ENCODE measurements at places on chromosomes 3 and 15.

DNA sequence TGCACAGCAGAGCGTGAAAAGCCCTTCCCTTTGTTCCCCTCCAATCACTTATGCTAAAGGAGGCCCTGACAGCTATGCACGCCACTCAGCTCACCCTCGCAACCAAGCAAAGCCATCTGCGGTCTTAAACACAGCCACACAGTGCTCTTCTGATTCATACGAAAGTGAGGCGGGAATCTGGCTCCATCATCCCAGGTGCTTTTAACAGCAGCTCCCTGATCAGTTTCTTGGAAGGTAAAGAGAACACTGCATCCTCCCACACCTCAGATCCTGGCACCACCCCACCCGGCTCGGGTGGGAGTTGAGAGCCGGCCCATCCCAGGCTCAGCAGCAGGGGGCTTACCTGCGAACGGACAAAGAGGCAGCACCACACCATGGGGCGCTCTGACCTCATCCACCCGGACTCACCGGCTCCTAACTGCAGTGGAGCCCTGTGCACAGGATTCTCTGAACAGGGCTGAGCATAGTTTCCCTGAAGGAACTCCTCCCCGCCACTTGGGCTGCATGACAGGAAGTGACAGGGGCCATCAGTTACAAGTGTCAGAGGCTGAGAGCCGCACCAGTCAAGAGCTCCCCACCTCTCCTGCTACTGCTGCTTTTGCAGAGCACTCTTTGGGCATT, 114.3 kb upstream of the ARHGEF3 start:
- peak; percentile 49 for DNase-seq

- no peak for DNase-seq
These were observed 151.4 kb downstream of the ATP10A start for GRCh38 chr15:25711691-25712090.

GRCh38 chr15:47803767-47804166, 86.5 kb downstream of the SEMA6D start:
- DNase-seq, result no peak

DNA sequence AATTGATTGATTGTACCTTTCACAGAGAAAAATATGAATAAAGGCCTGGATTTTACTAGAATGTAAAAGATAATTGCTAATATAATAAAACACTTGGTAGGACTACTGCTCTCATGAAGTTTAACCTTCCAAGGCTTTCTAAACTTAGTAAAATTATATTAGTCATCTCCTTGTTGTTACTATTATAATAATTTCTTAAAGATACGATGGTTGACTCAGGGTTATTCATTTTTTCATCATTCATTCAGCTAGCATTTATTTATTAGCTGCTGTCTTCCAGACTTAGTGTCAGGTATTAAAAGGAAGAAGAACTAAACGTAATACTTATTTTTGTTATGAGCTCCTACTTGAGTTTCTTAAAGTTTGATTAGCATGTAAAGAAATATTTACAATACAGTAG, 771.6 kb upstream of the NR2F2 start:
- DNase-seq, result no peak

GRCh38 chr15:75347222-75348033, 589 bp downstream of the NEIL1 start:
- DNase-seq, result peak; percentile 80

DNA sequence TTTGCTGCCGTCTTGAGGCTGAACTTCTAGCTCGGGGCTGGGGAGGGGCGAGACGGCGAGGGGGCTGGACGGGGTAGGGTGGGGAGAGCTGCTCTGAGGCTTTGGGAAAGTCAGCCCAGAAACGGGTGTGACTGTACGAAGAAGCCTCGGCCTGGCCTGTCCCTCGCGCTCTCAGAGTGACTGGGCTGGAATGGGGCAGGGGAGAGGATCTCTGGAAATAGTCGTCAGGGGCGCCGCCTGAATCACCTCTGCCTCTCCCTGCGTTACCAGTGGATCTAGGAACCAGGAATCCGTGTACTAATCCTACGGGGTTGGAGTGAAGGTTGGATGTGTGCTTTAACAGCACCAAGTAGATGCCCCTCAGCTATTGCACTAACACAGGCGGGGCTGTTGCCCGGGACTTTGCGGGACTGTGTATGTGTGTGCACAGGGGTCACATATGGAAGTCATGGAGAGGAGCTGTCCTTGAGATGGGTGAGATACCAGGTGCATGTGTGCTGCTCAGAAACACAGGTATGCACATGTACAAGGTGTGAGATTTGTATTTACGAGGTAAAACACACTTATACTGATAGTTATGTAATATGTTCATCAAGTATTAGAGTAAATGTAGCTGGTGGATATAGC, 591 bp downstream of the FOXL2NB start:
- DNase-seq, result no peak

DNA sequence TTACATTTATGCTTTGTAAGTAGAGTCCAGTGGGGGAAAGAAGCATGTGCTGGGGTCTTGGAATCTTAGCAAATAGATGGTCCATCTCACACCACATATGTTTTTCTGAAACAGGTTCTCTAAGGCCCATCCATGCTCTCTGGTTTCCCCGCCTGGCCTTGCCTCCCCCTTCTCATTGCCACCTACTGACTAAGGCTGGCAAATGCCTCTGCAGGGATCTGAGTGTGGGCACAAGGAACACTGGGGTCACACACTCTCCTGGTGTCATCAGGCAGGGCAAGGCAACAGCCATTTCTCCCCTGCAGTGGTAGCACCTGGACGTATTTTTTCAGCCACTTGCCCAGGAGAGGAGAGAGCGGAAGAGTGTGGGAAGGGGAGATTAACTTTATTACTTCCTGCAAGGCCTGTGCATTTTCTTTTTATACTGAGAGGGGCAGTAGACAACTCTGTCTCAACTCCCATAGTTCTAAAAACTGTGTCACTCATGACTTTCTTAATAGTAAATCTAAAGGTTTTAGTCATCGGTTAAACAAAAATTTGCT, 804.2 kb upstream of the NECTIN3 start:
- no peak for DNase-seq

- DNase-seq, result no peak
These were observed 871.2 kb downstream of the TUSC7 start for GRCh38 chr3:117580806-117581205.

GRCh38 chr3:39097716-39098472, 9.5 kb downstream of the GORASP1 start:
- no peak for DNase-seq

DNA sequence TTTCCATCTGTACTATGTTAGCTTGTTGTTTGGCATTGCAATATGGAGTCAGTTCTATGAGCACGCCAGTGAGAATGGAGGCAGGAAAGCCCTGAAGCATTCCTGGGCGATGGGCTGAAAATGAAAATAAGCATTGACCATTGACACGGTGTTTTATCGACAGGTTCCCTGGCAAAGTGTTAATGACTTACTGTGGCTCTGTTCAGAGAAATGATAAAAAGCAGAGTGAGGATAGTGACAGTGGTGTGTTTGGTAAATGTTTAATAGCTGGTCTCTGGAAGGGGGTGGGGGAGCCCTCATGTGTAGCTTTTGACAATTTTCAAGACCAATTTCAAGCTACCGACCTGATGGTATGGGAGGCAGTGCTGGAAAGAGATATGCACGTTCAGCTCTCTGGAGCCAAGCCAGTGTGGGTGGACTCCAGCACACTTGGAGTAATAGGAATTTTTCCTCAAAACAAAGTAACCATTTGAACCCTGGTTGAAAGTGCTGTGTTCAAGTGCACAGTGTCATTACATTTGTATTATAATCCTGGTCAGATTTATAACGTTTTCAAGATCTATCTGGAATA, 341.7 kb upstream of the ROBO2 start:
- DNase-seq, result no peak

- no peak for DNase-seq
These were observed 29.9 kb upstream of the GHSR start for GRCh38 chr3:172478116-172478515.

DNA sequence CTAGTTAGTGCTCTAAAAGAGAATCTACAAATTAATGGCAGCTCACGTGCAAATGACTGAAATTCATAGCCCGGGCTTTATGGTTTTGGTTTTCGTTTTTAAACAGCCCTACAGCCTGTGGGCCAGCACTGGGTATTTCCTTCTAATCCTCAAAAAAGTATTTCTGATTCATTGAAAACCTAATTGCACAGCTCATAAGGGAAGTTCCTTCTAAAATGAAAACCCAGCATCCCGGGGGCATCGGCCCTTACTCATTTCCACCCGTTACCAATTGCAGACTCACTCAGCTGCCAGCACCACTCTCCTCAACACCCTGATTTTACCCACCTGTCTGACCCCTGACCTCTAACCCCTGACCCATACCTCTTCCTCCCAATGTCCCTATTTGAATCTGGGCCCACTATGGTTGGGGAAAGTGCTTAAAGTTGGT, 59.5 kb upstream of the ZNF148 start:
- DNase-seq, result peak; percentile 28

DNA sequence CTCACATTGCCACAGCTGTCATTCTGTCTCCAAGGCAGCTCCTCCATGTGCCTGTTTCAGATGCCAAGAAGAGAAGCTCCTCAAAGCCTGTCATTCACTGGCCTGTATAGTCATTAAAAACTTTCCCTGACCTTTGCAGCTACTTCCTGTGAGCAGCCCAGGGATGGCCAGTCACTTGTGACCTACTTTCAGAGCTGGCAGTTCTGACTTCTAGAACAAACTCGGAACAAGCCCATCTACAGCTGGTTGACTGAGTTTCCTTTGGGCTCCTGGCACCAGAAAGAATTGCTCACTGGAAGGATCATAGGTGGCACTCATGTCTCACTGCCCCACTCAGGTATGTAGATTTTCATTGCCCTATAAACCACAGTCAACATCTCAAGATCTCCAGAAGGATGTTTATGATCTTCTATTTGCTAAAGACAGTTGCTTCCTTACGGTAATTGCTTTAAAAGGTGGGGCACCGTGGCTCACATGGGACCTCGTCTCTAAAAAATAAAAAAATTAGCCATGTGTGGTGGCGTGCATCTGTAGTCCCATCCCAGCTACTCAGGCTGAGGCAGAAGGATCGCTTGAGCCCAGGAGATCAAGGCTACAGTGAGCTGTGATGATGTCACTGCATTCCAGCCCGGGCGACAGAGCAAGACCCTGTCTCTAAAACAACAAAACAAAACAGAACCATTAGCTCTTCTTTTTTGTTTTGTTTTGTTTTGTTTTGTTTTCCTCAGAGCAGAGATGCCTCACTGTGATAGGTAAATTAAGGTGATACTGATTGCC, 11.2 kb upstream of the ATP13A3 start:
- no peak for DNase-seq

- DNase-seq, result peak; percentile 91
These were observed at the start of gene ONECUT1 for GRCh38 chr15:52790169-52790708. Gene ONECUT1, minus strand, starts transcription at chr15:52790336. Its CDS starts 452 bp downstream, at chr15:52789884.
